ENCODE measurements at places on chromosomes 7 and 10.

GRCh38 chr10:98023024-98023423, 7.4 kb downstream of the CRTAC1 start:
- DNase-seq = no peak

DNA sequence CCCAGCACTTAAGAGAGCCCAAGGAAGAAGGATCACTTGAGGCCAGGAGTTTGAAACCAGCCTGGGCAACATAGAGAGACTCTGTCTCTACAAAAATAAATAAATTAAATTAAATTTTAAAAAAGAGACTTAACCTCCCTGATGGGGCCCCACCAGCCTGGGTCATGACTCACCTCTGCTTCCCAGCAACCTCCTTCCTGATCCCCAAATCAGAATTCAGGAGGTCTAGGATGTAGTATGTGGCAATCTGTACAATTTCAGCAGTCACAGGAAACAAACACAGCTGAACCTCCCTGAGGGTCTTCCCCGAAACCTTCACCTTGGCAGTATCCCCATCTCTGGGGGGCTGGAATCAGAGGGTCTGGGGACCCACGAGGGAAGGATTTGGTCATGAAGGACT, 9.7 kb upstream of the PPP1R35 start:
- no peak for DNase-seq

DNA sequence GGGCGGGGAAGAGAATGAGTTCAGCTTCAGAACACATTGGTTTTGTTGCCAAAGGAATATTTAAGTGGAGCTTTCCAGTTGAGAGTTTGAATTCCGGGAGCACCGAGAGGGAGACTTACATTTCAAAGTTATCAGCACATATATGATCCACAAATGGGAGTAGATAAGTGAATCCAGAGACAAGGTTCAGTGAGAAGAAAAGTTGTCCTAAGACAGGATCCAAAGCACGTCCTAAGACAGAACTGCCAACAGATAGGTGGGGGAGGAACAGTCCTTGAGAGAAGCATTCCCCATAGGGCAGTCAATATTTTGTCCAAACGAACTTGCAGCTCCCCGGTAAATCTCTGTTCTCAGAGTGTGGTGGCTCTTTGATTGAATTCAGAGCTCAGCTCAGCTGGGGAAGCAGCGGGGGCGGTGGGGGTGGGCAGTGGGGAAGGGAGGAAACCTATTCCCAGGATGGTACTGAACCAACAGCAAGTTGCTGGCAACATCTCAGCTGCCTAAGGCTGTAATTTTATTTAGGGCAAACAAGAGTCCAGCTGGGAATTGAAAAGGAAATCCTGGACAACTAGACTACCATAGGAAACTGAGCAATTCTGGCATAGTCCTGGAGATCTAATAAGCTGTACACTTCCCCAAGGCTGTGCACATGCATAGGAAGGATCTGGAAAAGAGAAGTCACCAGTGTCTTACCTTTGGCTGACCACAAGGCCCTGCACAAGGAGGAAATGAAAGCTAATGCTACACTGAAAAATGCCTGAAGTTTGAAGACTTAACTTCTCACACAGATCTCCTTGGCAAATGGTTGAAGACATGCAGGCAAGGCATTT, 94.2 kb upstream of the CXCL12 start:
- DNase-seq = no peak

GRCh38 chr10:61350794-61351193, 102.4 kb downstream of the TMEM26 start:
- DNase-seq = no peak

DNA sequence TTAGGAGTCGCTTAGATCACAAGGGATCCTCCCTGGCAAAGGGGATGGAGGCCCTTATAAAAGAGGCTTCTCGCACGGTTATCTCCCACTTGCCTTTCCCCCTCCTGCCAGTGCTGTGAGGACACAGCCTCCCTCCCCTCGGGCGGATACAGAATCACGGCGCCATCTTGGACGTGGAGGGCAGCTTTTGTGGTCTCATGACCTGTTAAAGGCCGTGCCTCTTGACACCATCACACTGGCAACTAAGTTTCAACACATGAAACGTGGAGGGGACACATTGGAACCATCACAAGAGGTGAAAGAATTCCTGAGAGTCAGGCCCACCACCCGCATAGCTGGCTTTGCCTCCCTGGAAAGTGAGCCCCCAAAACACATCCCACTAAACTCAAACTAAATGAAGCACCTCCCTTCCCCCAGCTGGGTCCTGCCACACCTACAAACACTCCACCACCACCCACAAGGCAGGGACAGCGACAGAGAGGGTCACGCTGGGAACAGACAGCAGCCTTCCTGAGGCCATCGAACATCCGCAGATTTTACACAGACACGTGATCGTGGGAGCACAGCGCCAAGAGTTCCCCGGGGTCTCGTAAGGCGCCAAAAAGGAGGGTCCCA, 110.6 kb downstream of the TCERG1L start:
- peak; percentile 24 for DNase-seq

- no peak for DNase-seq
These were observed 4.7 kb downstream of the DLX6 start for GRCh38 chr7:97009753-97010732.

DNA sequence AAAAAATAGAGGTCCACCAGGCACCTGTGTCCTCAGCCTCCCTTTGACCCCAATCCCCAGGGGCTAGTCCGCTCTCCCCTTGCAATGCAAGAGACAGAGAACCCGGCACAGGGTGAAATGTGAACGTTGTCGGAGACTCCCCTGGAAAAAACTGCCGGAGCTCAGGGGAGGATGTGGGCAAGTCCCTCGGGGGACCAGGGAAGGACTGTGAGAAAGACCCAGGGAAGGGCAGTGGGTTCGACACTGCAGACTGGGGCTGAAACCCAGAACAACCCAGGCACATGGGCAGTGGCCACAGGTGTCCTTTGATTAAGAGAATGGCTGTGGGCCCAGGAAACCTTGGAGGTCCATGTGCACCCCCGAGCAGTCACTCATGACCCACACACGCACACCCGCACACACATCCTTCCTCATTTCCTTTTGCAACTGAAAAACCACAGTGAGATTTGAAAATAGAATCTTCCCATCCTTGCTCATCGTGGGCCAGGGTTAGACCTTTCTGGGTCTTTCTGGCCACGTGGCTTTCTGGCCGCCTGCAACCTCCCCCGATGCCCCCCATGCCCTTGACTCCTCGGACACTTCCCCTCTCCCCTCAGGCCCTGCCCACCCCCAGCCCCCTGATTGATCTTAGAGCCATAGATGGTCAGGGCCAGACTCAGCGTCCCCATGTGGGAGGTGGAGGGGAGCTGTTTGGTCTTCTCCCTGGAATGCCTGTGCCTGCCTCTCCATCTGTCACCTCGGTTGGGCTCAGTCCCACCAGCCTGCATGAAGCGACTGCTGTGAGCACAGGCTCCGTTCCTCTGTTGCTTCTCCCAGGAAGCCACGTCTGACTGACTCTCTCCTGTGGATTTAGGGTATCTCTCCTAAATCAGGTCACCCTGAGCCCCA, 7.9 kb downstream of the LAT2 start:
- no peak for DNase-seq

DNA sequence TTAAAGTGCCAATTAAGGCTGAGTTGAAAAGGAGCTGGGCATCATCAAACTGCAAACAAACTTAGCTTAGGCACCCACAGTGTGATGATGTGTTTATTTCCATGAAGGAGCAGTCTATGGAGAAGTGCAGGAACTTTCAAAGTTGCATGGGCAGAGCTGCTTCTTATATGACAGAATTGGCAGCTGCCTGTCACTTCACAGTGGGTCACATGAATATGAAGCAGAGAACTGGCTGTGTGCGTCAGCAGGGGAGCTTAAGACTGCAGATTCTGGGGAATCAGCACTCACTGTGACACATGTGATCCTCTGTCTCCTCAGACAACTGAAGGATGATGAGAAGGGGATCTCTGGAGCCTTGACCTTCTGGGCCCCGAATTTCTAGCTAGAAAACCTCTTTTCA, 36.6 kb downstream of the RBM28 start:
- DNase-seq = no peak

- DNase-seq = no peak
These were observed 1122.6 kb upstream of the POT1 start for GRCh38 chr7:126052229-126052628.

- DNase-seq = no peak
These were observed 87.8 kb downstream of the ZRANB1 start for GRCh38 chr10:125029584-125030242.

DNA sequence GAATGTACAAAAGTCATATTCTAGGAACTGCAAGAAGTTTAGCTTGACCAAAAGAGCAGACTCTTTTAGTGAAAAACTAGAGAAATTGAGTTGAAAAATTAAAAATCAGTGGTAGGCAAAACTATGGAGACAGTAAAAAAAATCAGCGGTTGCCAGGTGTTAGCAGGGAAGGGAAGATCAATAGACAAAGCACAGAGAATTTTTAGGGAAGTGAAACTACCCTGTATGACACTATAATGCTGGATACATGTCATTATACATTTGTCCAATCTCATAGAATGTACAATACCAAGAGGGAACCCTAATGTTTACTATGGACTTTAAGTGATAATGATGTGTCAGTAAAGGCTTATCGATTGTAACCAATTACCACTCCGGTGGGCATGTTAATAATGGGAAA, 761.9 kb downstream of the MAGI2 start:
- no peak for DNase-seq

- DNase-seq = no peak
These were observed 373.1 kb downstream of the THSD7A start for GRCh38 chr7:11458736-11459483.

GRCh38 chr7:137474540-137475026, 131.1 kb upstream of the PTN start:
- DNase-seq = no peak

GRCh38 chr7:132183781-132184380, 392.4 kb downstream of the PLXNA4 start:
- no peak for DNase-seq

GRCh38 chr10:124171561-124171960, 78.2 kb upstream of the CHST15 start:
- DNase-seq = peak; percentile 15

DNA sequence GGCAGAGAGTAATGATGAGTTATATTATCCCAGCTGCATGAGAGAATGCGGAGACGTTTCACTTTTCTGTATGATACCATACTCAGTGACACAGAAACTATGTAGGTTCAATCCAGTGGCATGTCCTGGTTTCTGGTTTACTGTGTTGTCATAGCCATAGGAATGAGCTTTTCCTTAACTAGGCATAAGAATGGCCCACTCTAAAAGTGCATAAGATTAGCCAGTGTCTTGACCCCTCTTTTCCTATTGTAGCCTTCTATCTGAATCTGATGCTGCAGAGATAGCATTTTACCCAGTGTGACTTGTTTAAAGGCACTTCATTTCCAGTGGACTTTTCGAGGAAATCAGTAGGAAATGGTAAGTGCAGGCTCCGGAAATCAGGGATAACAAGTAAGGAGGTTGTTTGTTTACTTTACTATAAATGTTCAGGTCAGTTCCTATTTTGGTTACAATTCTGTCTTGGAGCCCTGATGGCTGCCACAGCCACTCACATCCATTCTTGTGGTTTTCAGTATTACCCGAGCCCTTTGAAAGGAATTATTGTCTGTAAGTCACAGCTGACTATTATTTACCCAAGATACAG, 70.5 kb downstream of the SEMA3A start:
- DNase-seq = no peak

DNA sequence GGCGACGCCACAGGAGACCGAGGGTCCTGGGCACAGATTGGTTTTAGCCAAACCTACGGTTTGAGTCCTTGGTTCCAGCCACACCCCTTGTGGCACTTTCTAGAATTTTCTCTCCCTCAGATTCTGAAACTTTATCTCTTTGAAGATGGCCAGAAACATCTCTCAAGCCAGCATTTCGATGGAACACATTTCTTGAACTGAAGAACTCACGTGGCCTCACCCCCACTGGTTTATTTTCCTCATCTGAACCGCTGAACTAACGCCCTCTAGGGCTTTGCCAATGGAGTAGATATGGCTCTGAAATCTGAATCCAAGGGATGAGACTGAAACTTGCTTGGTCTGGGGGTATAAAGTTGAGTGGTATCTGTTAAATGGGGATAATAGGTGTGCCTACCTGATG, 6.7 kb upstream of the SPAM1 start:
- DNase-seq = no peak

GRCh38 chr7:29858191-29858951, 52.1 kb downstream of the WIPF3 start:
- DNase-seq = no peak
